Stimulated activated CD4-positive, alpha-beta T cell treated with anti-CD3 and anti-CD28 coated beads, TNF-alpha, amount 100 ng/mL, for 48 hours (primary cell): ENCODE measurements at places on chromosomes 5 and 9.

GRCh38 chr9:116152941-116153764, 438 bp upstream of the PAPPA start:
- no peak for DNase-seq

DNA sequence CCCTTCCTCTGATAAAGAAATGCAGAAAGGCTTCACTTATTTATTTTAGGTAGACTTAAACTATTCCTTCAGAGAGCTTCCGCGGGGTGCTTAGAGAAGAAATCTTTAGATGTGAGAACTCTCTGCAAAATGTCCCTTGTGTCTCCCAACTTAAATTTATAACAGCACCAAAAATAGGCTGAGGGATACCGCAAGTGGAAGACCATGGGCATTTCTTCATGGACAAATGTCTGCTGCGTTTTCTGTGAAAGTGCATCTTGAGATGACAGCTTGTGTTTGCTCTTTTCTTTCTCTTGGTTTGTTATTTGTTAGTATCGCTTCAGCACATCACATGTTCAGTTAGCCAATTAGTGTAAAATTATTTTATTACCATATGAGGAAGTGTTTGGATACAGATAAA, 15.3 kb upstream of the GRIN3A start:
- DNase-seq, result no peak

DNA sequence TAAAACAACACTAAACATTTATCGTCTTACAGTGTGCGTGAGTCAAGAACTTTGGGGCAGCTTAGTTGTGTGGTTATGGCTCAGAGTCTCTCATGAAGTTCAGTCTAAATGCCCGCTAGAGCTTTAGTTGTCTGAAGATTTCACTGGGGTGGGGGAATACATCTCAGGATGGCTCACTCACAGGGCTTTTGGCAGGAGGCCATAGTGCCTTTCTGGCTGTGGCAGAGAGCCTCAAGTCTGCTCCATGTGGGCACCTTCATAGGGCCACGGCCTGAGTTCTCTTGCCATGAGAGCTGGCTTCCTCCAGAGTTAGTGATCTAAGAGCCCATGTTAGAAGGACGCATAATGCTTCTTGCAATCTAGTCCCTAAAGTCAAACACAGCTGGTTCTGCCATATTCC, 258.8 kb upstream of the NUDT12 start:
- no peak for DNase-seq

DNA sequence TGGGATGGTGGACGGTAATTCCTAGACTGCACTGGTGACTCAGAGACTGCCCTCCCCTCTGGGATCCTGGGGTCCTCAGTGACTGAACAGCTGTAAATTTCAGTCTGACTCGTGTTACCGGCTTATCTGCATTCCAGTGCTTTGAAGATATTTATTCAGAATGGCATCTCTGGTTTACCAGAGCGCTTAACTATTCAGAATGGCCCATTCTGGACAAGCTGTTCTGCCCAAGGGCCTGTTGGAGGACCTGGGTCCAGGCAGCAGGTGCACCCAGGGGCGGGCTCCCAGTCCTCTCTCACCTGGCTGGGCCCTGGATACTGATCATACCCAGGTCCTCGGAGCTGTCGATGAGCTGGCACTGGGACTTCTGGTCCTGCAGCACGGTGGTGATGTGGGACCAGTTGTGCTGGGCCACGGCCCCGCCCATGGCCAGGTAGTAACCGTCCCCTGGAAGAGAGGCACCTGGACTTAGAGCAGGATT, 48.0 kb downstream of the SARDH start:
- DNase-seq, result no peak

DNA sequence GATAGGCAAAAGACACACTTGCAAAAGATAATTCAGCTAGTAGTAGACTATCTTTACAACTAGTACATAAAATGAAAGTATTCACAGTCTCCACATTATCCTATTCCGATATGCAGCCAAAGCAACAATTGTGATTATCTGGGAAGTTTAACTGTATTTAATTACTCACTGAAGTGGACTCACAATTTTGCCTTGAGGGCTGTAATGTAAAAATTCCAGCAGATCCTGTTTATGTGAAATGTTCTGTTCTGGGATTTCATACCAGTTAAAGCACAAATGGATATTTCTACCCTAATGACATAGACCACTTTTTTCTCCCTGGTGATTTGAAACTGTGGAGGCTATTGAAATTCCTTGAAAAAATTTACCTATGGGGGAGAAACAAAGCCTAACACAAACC, 474.4 kb upstream of the EDIL3 start:
- DNase-seq, result no peak

DNA sequence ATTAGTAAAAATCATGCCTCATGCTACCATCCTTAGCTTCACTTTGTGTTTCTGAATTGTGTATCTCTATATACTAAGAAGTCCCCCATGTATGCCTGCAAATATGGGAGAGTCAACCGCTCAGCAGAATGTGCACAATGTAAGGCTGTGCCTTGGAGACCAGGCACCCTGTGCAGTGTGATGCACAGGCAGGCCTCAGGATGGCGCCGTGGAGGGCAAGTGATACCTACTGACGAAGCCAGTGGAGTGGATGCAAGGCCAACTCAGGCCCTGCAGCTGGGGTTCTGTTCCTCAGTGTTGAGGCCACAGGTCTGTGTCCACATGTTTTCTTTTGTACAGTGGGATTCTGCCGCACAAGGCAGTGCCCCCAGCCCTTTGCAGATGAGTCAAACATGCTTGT, 28.4 kb downstream of the SYK start:
- DNase-seq, result no peak

GRCh38 chr5:180557217-180557809, 34.0 kb downstream of the SCGB3A1 start:
- no peak for DNase-seq

DNA sequence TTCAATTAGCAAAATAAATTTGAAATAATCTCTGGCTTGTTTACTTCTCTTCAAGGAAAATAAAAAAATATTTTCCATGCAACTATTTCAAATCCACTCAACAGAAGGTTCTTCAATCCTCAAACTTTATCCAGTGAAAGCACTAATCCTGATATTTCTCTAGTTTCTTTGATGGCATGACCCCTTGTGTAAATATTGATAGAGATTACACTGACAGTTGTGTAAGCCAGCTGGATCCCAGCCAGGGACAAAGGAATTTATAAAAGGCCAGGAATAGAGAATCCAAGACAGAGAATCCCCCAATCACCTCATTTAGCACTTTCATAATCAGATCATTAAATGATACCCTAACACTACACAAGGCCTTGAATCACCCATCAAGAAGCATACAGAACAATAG, 135.2 kb downstream of the GNA14 start:
- DNase-seq, result no peak

GRCh38 chr5:144017119-144017518, 153.3 kb downstream of the YIPF5 start:
- DNase-seq, result no peak

DNA sequence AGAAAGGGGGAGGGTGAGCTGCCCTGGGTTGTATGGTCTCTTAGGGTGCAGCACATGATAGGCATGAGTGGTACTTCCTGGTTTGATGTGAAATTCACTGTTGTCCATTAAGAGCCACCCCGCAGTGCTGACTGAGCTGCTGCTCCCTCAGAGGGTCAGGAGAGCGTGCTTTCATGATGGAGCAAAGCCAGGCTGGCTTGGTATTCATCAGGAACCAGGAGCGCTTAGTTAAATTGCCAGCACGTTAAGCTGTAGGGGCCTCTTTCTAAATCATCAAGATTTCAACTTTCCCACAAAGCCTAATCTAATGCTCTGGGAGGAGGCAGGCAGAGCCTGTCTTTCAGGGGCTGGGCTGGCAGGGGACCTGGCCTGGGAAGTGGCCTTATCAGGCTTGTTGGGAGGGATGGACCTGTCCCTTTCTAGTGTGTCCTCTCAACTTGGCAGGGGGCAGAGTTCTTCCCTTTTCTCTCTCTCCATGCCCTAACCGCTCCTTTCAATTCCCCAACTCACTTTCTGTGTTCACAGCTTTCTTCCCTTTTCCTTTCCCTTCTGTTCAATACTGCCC, 7.9 kb downstream of the CYSTM1 start:
- no peak for DNase-seq

DNA sequence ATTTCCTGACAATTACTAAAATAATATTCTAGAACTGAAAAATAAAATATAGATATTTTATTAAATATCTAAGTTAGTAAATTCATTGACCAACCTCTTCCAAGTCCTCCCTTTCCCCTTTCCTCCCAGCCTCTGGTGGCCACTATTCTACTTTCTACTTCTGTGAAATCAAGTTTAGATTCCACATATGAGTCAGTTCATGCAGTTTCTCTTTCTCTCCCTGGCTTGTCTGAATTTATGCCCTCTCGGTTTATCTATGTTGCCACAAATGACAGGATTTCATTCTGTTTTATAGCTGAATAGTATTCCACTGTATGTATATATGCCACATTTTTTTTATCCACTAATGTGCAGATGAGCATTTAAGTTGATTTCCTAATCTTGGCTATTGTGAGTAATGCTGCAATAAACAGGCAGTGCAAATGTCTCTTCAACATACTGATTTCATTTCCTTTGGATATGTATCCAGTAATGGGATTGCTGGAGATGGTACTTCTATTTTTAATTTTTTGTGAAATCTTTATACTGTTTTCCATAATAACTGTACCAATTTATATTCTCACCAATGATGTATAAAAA, 52.3 kb downstream of the WDR36 start:
- DNase-seq, result no peak

DNA sequence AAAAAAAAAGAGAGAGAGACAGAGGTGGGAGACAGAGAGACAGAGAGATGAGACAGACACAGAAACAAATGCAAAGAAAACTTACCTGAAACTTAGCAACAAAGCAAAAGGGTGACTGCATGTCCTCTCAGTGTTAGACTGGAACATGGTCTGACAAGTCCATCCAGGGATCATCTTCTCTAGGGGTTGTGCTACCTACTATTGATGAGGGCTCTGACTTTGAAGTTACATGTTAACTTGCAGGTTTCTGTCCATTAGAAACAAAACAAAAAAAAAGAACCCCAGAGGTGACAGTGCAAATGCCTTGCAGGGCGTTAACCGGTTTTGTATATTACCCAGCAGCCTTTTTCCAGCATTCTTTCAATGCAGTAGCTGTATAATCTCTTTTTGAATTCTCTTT, 13.6 kb upstream of the SPARC start:
- DNase-seq, result no peak

GRCh38 chr5:163727028-163727427, 221.6 kb downstream of the MAT2B start:
- DNase-seq, result no peak

DNA sequence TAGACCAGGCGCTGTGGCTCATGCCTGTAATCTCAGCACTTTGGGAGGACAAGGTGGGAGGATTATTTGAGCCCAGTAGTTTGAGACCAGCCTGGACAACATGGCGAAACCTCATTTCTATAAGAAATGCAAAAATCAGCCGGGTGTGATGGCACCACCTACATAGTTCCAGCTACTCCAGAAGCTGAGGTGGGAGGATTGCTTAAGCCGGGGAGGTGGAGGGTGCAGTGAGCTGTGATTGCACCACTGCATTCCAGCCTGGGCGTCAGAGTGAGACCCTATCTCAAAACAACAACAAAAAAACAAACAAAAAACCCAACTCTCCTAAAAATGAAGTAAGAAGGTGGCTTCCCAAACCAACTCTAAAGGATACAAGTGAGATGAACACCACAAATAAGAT, 23.0 kb downstream of the IARS1 start:
- no peak for DNase-seq

GRCh38 chr9:9746826-9747225, 866.0 kb downstream of the PTPRD start:
- DNase-seq, result no peak

GRCh38 chr9:133207021-133207531, 2.0 kb downstream of the OBP2B start:
- DNase-seq, result no peak

GRCh38 chr5:139552893-139553575, 8.1 kb upstream of the UBE2D2 start:
- DNase-seq, result no peak

GRCh38 chr9:116516456-116516855, 170.6 kb upstream of the TRIM32 start:
- no peak for DNase-seq
